ENCODE measurements at places on chromosomes 2 and 18.

DNA sequence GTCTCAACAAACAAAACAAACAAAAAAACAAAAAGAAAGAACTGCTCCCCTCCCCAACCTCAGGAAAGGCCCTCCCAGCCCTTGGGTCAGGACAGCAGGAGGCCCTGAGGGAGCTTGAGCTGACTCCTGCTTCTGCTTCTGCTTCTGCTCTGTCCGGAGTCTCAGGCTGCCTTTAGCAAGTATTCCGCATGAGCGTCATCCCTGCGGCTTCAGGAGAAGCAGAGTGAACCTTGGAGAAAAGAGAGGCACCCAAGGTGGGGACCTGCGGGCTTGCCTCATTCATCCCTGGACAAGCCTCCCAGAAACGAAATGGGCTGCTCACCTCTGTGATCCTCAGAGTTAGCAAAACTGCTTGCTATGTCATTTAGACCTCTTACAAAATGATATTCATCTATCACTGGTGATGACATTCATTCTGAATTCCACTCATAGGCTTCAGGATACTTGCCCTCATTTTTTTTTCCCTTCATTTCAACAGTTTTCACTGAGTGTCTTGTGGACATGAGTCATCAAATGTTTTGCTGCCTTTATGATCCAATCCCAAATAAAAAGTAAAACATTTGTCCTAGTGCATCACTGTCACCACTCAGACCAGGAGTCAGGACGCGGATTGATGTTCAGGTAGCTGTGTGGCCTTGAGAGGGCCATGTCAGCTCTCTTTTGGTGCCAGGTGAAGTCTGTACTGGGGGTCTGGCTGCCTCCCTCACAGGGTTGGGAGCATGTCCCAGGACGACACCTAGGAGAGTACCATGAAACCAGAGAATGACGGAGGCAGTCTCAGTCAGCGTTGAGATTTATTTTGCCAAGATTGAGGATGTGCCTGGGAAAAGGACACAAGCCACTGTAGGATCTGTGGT lies 51.7 kb downstream of the IMPA2 start:
- no peak for DNase-seq

- DNase-seq = no peak
Observed at GRCh38 chr2:238203973-238204683, 633 bp upstream of the ILKAP start.

- no peak for DNase-seq
Observed at GRCh38 chr2:138630164-138630563, 128.6 kb downstream of the SPOPL start.

GRCh38 chr2:64212801-64213321 lies 68.6 kb upstream of the PELI1 start:
- DNase-seq = no peak

DNA sequence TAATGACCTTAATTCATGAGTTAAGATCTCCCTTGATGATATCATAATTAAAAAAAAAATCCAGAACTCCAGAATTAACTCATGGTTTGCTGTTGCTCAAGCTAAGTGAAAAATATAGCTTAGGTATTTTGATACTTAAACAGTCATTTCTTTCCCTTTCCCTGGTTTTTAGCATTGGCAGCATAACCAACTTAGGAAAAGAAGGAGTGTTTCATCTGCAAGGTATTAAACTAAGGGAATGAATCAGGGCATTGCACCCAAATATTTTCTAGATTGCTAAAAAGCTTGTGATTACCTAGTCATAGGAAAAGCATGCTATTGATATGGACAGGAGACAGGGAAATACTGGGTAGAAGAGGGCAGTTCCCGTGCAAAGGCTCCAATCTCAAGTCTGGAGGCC lies 207.2 kb downstream of the LRP1B start:
- no peak for DNase-seq

GRCh38 chr2:74021407-74021755 lies 36.7 kb downstream of the TET3 start:
- DNase-seq = no peak

DNA sequence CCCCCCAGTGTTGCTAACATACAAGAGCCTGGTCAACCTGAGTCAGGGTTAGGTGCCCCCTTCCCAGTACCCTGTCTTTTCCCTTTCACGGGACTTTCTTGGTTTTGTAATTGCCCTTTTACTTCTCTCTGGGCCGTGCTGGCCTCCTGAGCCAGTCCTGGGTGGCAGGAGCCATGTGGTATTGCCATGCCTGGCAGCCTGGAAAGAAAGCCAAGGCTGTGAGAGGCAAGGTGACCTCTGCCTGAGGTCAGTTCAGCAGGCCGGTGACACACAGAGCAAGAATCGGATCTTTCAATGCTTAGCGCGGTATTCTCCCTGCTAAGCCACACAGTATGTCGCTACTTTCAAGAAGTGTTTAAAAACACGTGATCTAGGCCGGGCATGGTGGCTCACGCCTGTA lies 52.3 kb downstream of the C18orf63 start:
- DNase-seq = no peak
